Activated CD4-positive, alpha-beta T cell treated with anti-CD3 and anti-CD28 coated beads for 24 hours (primary cell): ENCODE measurements at places on chromosomes 7 and 10.

DNA sequence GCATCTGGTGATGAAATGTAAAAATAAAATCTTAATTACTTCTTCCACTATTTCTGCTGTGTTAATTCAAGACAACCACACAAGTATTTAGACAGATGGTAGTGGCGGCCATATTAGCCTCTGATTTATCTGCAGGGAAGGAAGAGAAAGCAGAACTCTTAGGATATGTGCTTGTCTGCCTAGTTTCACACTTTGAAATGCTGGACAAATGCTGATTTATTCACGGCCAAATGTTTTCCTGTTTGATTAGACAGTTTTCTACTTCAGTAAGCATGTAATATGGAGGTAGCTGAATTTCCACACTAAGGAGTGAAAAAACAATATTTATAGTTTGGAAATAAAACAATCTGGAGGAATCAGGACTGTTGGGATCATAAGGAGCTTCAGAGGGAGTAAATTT, 158.1 kb downstream of the AGMO start:
- no peak for DNase-seq

DNA sequence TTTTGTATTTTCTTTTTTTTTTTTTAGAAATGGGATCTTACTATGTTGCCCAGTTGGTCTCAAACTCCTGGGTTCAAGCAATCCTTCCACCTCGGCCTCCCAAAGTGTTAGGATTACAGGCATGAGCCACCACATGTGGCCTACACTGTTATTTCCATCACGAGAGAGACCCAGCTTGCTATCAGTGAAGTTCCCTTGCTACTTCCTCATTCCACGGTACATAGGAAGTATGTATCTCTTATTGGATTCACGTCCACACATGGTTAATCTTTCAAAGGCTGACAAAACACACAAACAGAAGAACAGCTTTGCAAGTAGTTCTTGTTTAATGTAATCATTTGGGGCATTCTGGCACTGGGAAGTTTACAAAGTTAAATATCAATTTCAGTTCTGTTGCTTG, 50.9 kb downstream of the DCLRE1A start:
- no peak for DNase-seq

GRCh38 chr10:31071232-31072005, 39.8 kb upstream of the ZNF438 start:
- no peak for DNase-seq

DNA sequence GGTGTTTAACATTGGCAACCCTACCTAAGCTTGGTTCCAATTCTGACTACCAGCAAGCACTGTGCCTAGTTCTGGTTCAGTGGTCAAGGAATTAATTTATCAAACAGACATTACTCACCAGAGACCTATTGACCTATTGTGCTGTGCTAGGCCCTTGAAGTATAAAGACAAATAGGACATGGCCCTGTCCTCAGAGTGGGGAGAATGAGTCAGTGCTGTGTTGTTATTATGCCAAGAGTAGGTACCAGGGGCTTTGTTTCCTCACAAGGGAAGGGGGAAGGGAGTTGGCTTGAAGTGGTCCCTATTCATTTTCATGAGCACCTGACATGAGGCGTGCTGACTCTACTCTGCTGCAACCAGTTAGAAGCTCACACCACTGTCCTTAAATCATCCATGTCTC, 62.6 kb upstream of the PLPP4 start:
- DNase-seq, result no peak

DNA sequence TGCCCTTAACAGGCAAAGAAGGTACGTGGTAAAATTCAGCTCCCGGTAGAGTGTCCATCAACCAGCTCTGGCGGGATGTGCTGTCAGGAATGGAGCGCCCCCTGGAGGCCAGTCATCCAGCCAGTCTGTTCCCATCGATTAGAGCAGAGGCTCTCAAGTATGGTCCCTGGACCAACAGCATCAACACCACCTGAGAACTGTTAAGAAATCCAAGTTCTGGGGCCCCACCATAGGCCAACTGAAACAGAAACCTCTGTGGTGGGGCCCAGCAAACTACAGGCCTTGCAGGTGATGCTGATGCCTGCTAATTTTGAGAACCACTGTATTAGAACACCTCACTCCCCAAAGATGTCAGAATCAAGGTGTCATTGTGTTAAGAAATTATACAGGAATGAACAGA, 109.2 kb downstream of the DPY19L1 start:
- peak; percentile 33 for DNase-seq

GRCh38 chr10:119370972-119371703, 163.8 kb downstream of the GRK5 start:
- DNase-seq, result no peak

- DNase-seq, result no peak
These were observed 28.7 kb upstream of the CALU start for GRCh38 chr7:128710481-128710880.

GRCh38 chr10:108204528-108205305, 1040.2 kb upstream of the SORCS1 start:
- DNase-seq, result no peak
